ELF-1 (cell line): ENCODE measurements at places on chromosomes 5 and 9.

GRCh38 chr9:98378206-98378780 lies 122.8 kb upstream of the TBC1D2 start:
- no peak for DNase-seq

DNA sequence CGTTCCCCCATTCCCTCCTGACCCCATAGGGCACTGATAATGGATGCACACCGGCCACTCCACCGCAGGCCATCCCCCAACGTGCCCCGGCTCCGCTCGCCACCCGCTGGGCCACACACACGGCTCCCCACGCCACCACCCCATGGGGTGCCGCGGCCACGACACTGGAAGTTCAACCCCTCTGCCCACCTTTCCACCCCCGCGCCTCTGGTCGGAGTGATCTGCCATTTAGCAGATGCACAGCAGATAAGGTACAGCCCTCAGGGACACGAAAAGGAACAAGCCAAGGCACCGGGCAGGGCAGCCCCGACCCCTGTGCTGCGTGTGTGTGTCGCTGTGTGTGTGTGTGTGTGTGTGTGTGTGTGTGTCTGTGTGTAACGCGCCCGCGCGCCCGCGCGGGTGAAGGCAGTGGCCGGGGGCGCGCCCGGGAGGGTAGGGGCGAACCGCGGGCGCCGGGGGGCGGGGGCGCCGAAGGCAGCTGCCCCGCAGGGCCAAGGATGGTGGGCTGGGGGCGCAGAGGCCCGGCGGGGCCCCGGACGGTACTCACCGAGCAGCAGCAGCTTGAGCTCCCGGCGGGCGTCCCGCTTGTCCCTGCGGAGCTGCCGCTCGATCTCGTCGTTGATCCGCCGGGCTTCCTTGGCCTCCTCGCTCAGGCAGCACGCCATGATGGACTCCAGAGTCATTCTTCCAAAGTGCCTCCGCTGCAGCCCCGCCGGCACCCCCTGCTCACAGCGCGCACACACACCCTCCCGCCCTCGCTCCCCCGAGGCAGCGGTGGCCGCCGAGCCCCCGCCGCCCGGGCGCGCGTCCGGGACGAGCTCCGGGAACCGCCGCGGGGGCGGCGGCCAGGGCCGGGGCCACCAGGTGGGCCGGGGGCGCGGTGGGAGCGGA lies 813 bp downstream of the GNAQ start:
- DNase-seq = peak; percentile 67

GRCh38 chr5:10563945-10564837 lies at the start of gene ANKRD33B:
TSS of gene ANKRD33B (plus strand) at chr5:10564070. CDS start at chr5:10564468, 398 bp downstream.
- DNase-seq = peak; percentile 50

DNA sequence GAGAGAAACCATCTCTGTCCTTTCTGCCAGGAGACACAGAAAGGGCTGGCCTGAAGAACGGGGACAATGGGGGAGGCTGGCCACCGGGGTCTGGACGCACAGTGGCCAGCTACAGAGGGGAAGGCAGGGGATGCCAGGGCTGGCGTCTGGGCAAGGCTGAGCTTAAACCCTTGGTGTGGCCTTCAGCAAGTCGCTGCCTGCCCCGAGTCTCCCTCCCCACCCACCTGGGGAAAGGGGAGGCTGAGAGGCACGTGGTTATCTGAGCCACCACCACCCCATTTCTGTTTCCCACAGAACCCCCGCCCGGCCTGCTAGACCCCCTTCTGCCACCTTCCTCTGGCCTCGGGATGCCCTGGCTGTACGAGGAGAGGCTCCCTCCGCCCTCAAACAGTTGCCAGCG lies 115.3 kb downstream of the VAV2 start:
- no peak for DNase-seq

- DNase-seq = no peak
Observed at GRCh38 chr5:5409151-5409810, 13.2 kb upstream of the ICE1 start.

DNA sequence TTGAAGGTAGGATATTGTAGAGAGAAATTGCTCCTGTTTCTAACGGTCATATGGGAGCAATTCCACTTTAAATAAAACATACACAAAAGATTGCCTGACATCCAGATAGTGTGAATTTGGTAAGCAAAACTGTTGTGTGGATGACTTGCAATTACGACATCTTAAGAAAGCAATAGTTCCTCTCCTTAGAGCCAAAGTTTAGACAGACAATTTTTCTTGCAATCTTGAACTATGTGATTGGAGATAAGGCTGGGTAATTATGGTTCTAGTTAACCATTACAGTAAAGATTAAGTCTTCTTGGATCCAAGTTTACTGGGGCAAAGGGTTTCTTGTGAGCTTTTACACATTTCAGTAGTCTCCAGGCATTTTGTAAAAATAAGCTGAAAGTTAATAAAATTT lies 1080.6 kb upstream of the CDH6 start:
- no peak for DNase-seq

- DNase-seq = peak; percentile 14
Observed at GRCh38 chr9:981491-981898, 5.0 kb downstream of the DMRT3 start.

DNA sequence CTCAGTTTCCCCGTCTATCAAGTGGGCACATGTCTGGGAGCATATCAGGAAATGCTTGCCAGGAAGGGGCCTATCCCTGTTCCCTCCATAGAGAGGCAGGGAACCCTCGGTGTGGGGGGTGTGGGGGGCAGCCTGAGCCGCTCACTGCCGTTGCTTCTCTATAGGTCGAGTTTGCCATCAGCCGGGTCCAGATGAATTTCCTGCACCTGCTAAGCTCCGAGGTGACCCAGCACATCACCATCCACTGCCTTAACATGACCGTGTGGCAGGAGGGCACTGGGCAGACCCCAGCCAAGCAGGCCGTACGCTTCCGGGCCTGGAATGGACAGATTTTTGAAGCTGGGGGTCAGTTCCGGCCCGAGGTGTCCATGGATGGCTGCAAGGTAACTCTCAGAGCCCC lies 13.8 kb upstream of the ORM1 start:
- DNase-seq = no peak
